ENCODE measurements at places on chromosomes 3 and 15. TPM values are rescaled to one million over a fixed set of nuclear protein-coding genes. Genes with fewer than 3 reads are reported as not detected.

DNA sequence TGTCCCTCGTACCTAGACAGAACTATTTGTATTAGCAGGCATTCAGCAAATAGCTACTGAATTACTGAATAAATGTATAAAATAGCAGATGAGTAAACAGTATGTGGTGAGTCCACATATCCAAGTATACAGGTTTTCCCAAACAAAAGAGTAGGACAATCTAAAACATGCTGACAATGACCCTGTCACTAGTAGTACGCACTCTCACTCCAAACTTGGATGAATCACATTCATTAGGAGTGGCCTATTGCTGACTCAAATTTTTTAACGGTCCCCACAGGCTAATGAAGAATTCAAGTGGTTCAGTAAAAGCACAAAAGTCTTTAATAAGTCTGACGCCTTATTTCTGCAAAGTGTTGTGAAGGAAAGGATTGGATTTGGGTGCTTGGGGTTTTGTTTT lies 449.3 kb upstream of the THBS1 start:
- no peak for DNase-seq

GRCh38 chr3:177597311-177598096 lies 400.2 kb upstream of the TBL1XR1 start:
- peak; percentile 36 for DNase-seq

GRCh38 chr3:44995142-44995770 lies 19.2 kb downstream of the EXOSC7 start:
- DNase-seq = no peak

TIMP4 gene
- not detected for total RNA-seq

NEK11 gene
- total RNA-seq = 3.8 TPM

PRTG gene
- total RNA-seq = not detected

Data from activated naive CD8-positive, alpha-beta T cell treated with anti-CD3 and anti-CD28 coated beads, Interleukin-2, amount 10 ng/mL, durations not matched to agents 7 days and 5 days (primary cell).